ENCODE measurements at places on chromosomes 11 and 22.
A peak's percentile ranks its signal among the peaks of the same experiment; 100 is the strongest.

- DNase-seq: peak; percentile 79
These were observed 14.9 kb downstream of the EIF4ENIF1 start for GRCh38 chr22:31474743-31475142.

GRCh38 chr22:22953791-22954190 is 66.2 kb downstream of the IGLL5 start:
- no peak for DNase-seq

- DNase-seq: peak; percentile 22
These were observed 86.1 kb upstream of the HORMAD2 start for GRCh38 chr22:29994027-29994715.

- DNase-seq: no peak
These were observed 33.4 kb downstream of the MUC6 start for GRCh38 chr11:1003159-1003558.

GRCh38 chr11:128477278-128477677 is 110.1 kb downstream of the ETS1 start:
- no peak for DNase-seq

DNA sequence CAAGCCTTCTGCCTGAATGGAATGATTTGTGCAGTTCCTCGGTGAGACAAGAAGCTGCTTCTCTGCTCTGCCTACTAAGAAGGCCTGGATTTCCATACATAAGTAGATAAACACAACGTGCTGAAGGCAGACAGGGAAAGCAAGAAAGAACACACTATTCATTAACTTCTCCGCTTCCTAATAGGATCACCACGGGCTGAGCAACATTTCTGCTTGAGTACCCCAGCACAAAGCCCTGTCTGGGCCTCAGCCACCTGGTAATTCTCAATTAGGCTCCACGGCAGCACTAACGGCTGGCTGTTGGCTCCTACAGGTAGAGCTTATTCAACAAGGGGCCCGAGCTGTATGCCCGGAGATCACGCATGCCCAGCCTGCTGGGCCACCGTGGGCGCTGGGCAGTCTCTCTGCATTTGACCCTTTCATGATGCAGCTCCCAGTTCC is 1156.6 kb downstream of the TBC1D22A start:
- DNase-seq: no peak

GRCh38 chr22:27895600-27895999 is 23.5 kb downstream of the PITPNB start:
- no peak for DNase-seq
